AG09309 (cell line): ENCODE measurements at places on chromosomes 16 and 17.
A peak's percentile ranks its signal among the peaks of the same experiment; 100 is the strongest.

DNA sequence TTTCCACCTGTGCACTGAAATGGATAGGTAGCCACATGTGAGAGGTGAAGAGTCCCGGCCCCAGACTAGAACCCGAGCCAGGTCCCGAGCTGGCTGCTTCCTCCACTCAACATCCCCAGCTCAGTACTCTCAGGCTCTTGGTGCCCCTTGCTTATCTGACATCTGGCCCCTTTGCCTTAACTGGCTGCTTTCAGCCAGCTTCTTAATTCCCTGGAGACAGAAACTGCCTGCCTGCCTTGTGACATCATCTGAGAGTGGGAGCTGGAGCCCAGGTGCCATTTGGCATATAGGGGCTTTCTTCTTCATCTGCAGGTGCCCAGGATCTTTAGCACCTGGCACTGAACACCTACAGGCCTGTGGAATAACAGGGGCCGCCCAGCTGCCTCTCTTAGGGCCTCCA lies 8.9 kb downstream of the CHAD start:
- DNase-seq, result no peak

GRCh38 chr17:77826132-77826873 lies 132.2 kb upstream of the TNRC6C start:
- no peak for DNase-seq

DNA sequence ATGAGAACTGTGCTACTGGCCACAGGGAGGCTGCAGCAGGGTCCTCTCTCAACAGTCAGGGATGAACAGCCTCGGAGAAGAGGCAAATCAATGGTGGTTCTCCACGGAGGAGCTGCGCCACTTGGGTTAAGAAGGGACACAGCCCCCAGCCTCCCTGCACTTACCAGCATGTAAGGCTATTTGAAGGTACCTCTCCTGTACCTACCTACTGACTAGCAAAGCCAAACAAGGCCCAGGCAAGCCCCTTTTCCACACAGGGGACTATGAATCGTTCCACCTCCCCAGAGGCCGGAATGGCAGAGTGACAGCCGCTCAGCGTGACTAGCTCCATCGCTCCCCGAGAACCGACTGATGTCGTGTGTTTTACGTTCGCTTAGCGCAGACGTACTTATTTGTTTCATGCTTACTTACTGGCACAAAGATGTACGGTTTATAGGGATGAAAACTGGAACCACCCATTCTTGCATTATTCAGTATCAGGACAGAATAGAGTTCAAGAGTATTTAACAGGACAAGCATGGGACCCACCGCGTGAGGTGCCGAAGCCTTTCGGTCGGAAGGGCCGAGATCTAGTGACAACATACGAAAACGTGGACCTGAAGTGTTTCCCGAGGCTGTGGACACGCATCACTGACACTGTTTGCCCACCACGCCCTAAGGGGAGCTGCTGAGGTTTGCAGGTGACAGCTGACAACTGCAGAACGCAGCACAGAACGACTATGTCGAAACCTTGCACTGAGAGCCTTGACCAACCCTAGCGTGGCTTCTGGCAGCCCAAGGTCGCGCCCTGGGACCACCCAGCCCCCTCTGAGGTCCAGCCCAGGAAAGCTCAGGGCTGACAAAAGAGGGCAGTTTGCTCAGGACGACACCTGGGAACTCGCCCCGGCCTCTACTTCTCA lies 1.0 kb downstream of the TEPSIN start:
- no peak for DNase-seq

DNA sequence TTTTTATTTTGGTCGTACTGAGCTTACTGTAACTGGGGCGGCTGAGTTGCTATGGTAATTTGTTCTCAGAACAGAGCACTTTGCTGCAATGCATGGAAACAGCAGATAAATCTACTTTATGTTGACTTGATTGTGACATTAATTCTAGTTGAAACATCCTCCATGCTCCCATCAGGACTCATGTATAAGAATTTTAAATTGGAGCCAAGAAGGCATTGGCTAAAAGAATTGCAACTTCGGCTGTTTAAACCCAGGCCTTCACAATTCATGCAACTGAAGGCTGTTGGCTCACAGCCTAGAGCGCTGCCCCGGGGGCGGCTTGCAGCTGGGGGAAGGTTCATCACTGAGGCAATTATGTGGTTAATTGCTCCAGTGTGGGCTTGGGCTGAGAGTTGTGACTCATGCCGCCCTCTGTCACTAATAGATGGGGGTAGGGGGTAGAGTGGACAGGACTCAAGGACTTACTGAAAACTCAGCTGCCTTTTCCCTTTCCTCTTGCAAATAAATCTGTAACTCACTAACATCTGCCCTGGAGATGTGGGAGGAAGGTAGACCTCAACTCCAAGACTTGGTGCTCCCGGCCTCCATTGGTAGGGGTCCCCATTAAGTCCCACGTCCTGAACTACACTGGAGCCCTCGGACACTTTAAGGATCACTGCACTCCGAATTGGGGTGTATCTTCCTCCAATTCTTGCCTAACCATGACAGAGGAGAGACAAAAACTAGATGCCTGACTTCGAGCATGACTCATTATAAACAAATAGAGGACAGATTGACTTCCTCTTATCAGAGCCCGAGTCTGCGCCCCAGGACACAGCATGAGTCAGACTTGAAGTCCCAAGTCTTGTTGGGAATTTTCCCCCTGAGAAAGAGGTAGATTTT lies 37.5 kb downstream of the ERCC4 start:
- peak; percentile 73 for DNase-seq

DNA sequence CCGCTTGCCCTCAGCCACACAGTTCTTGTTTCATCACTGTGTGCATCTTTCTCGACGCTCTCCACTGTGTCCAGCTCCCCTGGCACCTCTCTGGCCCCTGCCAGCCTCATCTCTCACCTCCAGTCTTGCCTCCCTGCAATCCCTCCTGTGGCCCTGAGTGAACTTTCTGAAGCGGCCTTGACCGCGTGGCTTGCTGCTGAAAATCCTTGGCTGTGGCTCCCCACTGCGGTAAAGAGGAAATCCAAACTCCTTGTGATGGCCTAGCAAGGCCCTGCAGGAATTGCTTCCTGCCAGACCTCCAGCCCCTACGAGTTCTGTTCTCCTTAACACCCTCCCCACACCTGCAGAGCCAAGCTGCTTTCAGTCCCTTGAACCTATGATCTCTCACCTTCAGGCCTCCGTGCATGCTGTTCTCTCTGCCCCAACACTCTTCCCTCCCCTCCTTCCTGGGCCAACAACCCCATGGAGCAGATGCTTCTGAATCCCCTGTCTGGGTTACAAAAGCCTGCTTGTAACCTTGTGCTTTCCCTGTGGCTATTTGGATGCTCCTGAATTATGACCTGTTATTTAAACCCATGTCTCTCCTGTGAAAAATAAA lies 33.6 kb upstream of the BRD7 start:
- DNase-seq, result no peak
